SK-N-DZ (cell line): ENCODE measurements at places on chromosomes 1 and 21.

GRCh38 chr21:45892916-45893739, 88.4 kb upstream of the COL6A1 start:
- DNase-seq = no peak

GRCh38 chr21:19566975-19567374, 1163.4 kb upstream of the TMPRSS15 start:
- no peak for DNase-seq

- no peak for DNase-seq
Measured at GRCh38 chr1:6500544-6501278, 9.2 kb upstream of the PLEKHG5 start.

DNA sequence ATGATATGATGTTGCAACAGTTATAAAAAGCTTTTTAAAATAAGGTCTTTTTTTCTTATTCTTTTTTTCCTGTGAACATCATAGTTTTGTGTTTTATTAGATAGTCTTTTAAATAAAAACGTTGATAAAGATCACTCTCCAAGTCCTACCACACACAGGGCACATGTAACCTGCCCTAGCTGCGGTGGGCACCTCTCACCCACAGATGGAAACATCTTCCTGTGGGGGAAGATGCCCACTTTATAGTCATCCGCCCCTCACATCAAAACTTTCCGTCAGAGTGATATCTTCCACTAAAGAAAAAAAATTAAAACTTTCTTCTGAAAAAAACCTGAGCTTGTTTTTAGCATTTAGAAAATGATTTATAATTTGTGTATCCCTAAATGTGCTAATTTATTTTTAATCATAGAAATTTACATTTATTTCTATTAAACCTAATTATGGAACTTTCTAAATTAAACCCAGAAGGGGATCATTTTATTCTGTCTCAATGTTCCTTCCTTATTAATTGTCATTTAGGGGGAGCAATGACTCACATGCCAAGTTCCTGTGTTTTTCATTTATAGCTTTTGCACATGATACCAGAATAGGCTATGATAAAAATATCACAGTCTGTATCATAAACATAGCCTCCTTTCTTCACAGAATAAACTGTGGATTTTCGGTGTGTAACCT, 24.7 kb downstream of the TNFRSF9 start:
- no peak for DNase-seq

- no peak for DNase-seq
Measured at GRCh38 chr1:157367870-157368269, 184.4 kb downstream of the FCRL5 start.

DNA sequence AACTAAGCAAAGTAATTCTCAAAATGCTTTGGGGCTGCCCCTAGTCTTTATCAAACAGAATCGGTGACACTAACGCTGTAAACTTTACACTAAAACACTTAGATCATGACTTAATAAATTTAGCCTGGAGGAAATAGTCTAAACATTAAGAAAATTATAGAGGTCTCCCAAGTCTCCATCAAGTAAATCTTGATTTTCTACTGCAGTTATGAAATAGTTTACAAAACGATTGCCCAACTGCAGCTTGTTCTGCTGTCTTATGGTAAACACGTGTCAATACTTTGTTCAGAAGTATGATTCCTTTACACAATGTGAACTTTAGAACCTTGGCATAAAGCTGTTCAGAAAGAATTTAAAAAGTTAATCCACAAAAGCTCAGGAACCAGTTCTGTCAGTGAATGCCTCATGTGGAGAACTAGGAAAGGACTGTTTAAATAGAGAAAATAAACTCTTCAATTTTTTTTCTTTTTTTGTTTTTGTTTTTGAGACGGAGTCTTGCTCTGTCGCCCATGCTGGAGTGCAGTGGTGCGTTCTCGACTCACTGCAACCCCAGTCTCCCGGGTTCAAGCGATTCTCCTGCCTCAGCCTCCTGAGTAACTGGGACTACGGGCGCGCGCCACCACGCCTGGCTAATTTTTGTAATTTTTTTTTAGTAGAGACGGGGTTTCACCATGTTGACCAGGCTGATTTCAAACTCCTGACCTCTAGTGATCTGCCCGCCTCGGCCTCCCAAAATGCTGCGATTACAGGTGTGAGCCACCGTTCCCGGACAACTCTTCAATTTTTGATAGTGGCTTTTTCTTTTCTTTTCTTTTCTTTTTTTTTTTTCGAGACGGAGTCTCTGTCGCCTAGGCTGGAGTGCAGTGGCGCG, 1.6 kb downstream of the DDI2 start:
- no peak for DNase-seq

GRCh38 chr1:67955591-67955990, 94.8 kb downstream of the DIRAS3 start:
- DNase-seq = no peak

DNA sequence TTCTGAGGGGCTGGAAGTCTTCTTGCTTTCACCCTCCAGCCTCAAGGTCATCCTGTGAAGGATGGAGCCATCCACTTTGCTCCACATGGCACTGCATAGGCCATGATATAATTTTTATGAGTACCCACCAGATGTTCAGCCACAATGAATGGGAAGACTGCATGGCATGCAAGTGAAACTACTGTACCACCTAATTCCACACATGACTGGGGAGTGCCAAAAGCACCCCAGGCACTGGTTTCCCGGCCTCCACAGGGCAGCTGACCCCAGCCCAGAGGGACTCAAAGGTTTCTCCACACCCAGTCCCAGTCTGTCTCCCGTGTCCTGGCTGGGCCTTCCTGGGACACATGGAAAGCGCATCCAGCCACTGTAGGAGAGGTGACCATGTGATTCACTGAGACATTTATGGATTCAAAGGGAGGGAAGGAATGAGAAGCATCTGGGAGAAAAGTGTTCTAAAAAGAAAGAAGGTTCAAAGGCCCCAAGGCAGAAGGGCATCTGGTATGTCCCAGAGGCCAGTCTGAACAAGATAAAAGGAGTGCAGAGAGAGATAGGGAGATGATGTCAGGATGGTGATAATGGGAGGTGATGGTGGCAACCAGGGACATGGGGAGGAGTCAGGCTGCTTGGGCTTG, 12.1 kb downstream of the RHOU start:
- no peak for DNase-seq

- DNase-seq = no peak
Measured at GRCh38 chr1:172003766-172004530, 162.7 kb downstream of the DNM3 start.

GRCh38 chr21:25578056-25578961, 29.0 kb downstream of the MRPL39 start:
- no peak for DNase-seq

DNA sequence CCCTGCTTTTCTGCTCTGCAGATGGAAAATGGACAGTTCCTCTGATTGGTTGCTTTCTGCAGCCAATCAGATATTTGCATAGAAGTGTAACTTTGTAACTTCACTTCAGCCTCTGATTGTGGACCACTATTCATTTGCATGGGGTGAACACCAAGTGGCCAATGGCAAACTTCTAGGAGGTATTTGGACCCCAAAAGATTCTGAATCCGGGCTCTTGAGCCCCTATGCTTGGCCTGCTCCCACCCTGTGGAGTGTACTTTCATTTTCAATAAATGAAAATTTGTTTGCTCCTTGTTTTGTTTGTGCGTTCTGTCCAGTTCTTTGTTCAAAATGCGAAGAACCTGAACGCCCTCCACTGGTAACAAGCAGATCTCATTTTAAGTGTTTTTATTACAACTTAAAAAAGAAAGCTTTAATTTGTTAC, 6.4 kb upstream of the GSTM4 start:
- DNase-seq = peak; percentile 68

DNA sequence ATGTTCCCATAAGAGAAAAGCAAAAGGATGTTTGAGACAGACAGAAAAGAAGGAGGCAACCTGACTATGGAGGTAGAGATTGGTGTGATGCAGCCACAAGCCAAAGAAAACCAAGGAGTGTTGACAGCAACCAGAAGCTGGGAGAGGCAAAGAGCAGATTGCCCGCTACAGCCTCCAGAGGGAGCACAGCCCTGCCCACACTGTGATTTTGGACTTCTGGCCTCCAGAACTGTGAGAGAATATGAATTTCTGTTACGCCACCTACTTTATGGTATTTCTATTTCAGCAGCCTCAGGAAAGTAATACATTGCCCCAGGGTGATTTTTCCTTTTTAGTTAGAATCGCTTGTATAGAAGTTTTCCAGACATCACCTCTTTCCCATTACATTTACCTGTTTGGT, 28.4 kb downstream of the SLAMF6 start:
- DNase-seq = no peak

DNA sequence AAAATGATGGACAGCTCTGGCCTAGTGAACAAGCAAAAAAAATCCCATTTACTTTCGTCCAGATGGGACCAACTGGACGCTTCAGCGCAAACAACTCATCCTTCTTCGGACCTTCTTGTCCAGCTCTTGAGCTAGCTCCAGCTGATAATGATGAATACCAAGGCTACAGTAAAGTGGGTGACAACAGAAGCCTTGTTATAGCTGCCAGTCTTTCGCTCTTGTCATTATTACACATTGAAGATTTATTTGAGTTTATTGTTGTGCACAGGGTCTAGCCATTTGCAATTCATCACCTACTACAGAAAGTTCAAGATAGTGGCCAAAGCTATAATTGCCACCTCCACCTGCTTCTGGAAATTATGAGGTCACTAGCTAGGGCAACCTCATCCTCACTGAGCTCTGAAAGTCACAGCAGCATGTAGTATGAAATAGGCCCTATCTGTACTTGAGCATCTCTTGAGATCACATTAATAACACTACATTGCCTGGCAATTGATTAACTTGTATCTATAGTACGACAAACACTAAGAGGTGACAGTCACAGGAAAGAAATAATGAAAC, 76.9 kb downstream of the GPATCH2 start:
- no peak for DNase-seq

GRCh38 chr1:39895731-39896480, 5.8 kb downstream of the MYCL start:
- no peak for DNase-seq

- no peak for DNase-seq
Measured at GRCh38 chr1:54475357-54475881, 69.2 kb upstream of the SSBP3 start.

GRCh38 chr1:68230484-68230802, 1.9 kb downstream of the WLS start:
- DNase-seq = no peak

- DNase-seq = no peak
Measured at GRCh38 chr1:180937624-180938225, 25.0 kb downstream of the KIAA1614 start.

- DNase-seq = no peak
Measured at GRCh38 chr1:24929398-24930259, 447 bp downstream of the RUNX3 start.
